ENCODE measurements at places on chromosomes 5 and 9.

GRCh38 chr9:133120501-133121197, 391 bp downstream of the RALGDS start:
- no peak for DNase-seq

- DNase-seq = no peak
Measured at GRCh38 chr5:123142206-123142915, 53.3 kb downstream of the PRDM6 start.

DNA sequence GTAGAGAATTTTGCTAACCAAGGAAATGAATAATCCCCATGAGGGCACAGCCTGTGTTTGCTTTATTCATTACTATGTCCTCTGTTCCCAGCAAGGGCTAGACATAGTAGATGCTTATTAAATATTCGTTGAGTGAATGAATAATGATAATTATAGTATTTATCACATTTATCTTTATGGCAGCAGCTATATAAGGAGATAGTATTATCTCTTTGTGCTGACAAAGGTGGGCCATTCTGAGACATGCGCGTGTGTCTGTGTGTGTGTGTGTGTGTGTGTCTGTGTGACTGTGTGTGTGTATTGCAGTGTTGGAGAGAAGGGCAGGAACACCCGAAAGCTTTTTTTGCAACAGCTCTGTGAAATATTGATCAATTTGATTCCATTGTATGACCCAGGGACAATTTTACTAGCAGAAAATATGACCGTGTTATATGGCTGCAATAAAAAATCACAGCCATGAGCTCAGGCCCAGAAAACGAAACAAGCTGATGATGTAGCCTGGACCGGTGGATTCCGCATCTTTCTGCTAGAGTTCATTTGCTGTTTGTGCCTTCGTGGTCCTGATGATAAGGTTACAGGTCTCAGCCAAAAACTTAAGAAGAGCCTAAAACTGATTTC, 39.8 kb downstream of the ZNF618 start:
- no peak for DNase-seq

GRCh38 chr9:37504605-37505004, 18.9 kb downstream of the POLR1E start:
- no peak for DNase-seq

DNA sequence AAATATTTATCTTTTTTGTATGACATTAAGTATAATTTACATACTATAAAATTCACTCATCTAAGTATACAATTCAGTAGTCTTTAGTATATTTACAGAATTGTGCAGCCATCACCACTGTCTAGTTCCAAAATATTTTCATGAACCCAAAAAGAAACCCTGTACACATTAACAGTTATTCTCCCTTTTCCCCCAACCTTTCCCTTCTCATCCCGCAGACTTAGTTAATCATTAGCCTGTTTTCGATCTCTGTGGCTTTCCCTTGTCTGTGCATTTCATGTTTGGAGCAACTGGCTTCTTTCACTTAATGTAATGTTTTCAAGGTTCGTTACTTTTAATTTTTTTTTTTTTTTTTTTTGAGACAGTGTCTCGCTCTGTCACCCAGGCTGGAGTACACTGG, 37.5 kb downstream of the MTREX start:
- DNase-seq = no peak

DNA sequence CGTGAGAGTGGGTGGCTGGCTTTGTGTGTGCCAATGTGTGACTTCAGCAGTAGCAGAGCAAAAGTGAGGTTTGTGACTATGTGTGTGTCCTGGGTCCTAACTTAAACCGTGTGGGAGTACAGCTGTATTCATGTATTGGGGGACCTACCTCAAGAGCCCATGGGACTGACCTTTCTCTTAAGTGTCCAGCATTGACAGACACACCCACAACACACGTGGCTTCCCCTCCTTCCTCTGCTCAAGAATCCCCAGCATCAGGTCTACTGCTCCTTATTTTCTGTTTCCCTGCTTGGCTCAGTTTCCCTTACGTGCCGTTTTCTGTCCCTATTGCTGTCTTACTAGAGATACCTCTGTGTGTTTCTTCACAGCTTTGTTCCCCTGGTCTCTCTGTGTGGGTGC, 616 bp downstream of the IL11RA start:
- no peak for DNase-seq

- peak; percentile 74 for DNase-seq
Measured at GRCh38 chr5:132190161-132190817, 37.4 kb downstream of the P4HA2 start.
